ENCODE measurements at places on chromosomes 7 and 10. TPM values are rescaled to one million over a fixed set of nuclear protein-coding genes. Genes with fewer than 3 reads are reported as not detected.
A peak's percentile ranks its signal among the peaks of the same experiment; 100 is the strongest.

GRCh38 chr7:82616059-82616728, 172.6 kb upstream of the CACNA2D1 start:
- DNase-seq = no peak

GRCh38 chr7:77933394-77933793, 134.8 kb downstream of the PHTF2 start:
- no peak for DNase-seq

DNA sequence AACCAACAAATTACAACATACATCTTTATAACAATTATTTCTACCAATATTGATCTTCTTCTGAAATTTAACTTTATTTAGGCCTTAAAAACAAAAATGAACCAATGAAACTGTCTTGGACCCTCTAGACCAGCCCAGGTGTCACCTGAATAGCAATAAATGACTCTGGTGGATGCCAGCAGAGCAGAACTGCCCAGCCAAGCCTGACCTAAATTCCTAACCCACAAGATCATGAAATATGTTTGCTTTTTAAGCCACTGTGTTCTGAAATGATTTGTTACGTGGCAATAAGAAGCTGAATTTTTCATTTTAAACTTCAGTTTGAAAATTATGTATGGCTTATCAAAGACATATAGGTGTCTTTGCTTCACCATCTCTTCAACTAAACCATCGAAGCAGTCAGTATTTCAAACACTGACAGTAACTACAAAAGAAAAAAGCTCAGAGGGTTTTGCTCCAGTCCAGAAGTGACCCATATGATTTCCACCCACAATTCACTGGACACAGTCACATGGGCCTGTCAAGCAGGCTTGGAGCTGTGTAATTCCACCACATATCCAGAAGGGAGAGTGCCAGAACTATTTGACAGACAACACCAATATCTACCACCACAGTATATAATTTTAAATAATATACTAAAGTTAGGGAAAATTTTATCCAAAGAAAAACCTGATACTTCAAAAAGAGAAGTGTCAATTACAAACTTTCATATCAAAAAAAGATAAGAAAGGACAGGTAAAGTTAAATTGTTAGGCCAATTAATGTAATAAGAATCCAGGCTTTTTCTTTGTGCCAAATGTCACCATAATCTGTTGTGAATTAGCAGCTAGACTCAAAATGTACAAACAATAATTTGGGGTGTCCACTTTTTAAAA, 94.5 kb downstream of the KMT2C start:
- no peak for DNase-seq

- no peak for DNase-seq
These were observed 2.2 kb upstream of the TSPAN12 start for GRCh38 chr7:120860156-120860555.

GRCh38 chr10:130427216-130427722, 291.1 kb downstream of the GLRX3 start:
- DNase-seq = no peak

- DNase-seq = no peak
These were observed 181.2 kb upstream of the ANK3 start for GRCh38 chr10:60570896-60571295.

GRCh38 chr7:51965454-51965853, 648.8 kb upstream of the COBL start:
- DNase-seq = no peak

GRCh38 chr7:94874036-94874785, 33.2 kb upstream of the PPP1R9A start:
- DNase-seq = no peak

DNA sequence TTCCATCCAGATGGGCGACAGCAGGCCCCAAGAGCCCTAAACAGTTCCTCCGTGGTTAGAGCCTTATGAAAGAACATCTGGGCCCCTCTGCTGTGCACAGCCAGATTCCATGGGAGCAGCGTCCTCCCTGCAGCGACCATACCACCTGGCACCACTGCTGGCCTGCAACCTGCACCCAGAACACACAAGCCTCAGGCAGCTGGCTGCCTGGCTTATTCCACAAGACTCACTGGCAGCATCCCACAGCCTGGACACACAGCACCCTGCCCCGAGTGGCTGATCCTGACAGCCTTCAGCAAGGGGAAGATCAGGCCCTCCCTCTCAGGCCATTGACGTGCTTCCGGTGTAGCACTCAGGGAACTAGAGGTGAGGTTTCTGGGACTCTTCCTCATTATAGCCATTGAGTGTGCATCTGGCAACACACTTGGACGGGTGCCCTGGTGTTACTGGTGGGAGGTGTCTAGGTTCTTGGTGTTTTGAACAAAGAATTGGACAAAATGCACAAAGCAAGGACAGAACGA, 33.7 kb upstream of the ERCC6 start:
- DNase-seq = no peak

DNA sequence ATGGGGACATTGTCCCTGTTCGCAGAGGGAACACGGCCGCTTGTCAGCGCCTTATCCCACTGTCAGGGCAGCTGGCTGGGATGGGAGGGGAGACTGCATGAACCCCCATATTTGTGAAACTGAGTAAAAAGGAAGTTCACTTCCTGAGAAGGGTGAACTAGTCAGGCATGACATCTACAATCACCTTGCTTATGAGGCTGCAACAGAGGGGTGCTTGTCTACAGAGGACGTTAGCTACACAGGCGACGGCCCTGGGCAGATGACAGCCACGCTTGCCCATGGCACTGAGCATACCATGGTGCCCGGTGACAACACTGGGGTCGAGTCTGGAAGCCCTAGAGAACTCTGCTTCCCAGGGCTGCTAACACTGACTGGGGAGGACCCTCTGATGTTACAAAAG, 46.0 kb upstream of the KDM7A start:
- DNase-seq = no peak

DNA sequence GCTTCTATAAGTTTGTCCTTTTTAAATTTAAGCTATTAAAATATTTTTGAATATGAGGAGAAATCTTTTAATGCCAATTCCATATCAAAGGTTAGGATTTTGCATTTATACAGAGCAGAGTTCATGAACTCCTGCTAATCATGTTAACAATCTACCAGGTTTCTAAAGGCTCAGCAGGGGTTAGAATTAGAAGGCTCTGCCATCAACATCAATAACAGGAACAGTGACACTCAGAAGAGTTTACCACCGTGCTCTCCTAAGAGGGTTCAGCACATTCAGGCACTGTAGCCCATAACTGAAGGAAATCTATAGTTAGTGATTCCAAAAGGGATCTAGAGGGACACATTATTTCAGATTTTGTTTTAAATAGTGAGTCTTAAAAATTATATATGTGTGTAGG, 100.1 kb downstream of the HOXA1 start:
- DNase-seq = no peak

GRCh38 chr10:89086801-89087521, 96.4 kb downstream of the FAS start:
- no peak for DNase-seq

DNA sequence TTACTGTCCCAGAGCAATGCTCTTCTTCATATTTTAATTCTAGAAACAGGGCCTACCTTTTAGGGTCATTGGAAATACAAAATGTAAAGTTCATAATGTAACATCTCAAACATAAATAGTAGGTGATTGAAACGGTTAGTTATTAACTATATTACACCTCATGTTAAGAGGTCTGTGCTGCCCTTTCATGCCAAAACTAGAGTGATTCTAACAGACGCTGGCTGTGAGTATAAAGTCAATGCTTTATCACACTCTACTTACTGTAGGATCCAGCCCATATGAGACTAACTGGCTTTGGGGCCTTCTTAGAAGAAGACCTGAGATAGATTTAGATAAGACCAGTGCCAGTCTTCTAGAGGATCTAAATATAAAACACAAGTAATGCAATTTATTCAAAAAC, 966.1 kb upstream of the SORCS1 start:
- no peak for DNase-seq

GRCh38 chr7:151631570-151631952, 111.9 kb upstream of the RHEB start:
- peak; percentile 42 for DNase-seq

DNA sequence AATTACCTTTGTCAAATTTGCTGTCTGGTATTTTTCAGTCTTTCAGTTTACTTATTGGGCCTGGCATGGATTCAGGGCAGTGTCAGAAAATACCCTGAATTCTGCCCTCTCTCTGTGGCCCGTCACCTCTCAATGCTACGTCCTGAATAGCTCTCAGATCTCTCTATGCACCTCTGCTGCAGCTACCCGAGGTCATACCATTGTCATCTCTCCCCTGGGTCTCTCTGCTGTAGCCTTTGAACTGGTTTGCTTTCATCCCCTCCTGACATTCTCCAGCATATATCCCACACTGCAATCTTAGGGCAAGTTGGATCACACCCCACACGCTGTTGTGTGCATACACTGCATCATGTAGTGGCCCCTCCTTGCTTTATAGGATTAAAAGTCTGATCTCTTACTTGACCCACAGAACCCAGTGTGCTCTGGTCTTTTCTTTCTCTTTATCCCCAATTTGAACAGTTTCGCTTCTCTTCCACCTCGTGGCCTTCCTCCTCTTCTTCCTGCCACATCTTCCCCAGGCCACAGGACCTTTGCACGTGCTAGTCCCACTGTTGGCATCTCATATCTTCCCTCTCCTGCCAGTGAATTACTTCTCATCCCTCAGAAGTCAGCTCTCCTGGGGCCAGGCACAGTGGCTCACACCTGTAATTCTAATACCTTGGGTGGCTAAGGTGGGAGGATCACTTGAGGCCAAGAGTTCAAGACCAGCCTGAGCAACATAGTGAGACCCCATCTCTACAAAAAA, 372.9 kb downstream of the GALNT17 start:
- no peak for DNase-seq

- no peak for DNase-seq
These were observed 12.8 kb downstream of the MINDY3 start for GRCh38 chr10:15847481-15847880.

GRCh38 chr7:127816354-127817190, 164.6 kb downstream of the SND1 start:
- DNase-seq = no peak

DNA sequence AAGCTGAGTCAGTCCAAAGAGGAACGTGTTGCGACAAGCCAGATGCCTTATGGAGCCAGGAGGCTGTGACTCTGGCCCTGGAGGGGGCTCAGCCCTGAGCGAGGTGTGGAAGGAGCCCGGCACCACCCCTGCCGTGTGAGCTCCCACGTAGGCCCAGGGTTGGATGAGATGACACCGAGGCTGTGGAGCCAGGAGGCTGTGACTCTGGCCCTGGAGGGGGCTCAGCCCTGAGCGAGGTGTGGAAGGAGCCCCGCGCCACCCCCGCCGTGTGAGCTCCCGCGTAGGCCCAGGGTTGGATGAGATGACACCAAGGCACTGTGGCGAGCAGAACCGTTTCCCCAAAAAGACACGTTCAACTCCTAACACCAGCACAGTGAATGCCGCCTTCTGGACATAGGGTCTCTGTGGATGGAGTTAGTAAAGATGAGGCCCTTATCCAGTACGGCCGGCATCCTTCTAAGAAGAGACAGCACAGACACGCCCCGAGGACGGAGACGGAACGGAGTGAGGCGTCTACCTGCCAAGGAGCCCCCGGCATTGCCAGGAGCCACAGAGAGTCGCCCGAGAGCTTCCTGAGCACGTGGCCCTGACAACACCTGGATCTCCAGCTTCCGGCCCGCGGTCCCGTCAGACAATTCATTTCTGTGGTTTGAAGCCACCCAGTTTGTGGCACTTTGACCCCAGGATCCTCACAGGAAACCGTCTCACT, 472.5 kb downstream of the DNAJB6 start:
- DNase-seq = no peak

DNA sequence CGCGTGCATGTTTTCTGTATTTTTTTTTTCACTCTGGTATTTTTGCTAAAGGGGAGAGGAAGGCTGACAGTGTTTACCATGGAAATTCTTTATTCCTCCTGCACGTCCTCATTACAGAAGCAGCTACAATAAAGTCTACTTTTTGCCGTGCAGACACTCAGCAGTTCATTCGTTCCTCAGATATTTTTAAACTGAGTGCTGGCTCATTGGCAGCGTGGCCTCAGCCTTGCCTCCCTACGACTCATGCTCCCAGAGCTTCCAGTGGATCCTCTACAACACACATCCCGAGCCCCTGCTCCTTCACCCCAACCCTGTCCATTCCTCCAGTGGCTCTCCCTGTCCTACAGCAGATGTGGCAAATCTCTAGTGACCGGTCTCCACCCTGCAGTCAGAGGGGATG, 239.2 kb upstream of the ZMIZ1 start:
- no peak for DNase-seq

- DNase-seq = no peak
These were observed 144.5 kb downstream of the RNF216 start for GRCh38 chr7:5636914-5637313.

- no peak for DNase-seq
These were observed 77.2 kb upstream of the FZD1 start for GRCh38 chr7:91187061-91187460.

The PAPOLB gene
- total RNA-seq = 0.22 TPM

The APBB1IP gene
- total RNA-seq = not detected

The CELF2 gene
- total RNA-seq = 27.2 TPM

The ANKRD2 gene
- 0.24 TPM for total RNA-seq

The BTBD16 gene
- total RNA-seq = not detected

The PCLO gene
- 6.0 TPM for total RNA-seq

The RTKN2 gene
- total RNA-seq = 6.0 TPM

The AGAP9 gene
- total RNA-seq = 24.0 TPM

The HOXA10 gene
- total RNA-seq = 13.1 TPM

The GHRHR gene
- total RNA-seq = not detected

The DLX5 gene
- total RNA-seq = 33.4 TPM

The CUX1 gene
- total RNA-seq = 158 TPM

The SND1 gene
- 211 TPM for total RNA-seq

The PIP4K2A gene
- total RNA-seq = 33.6 TPM

The ITIH5 gene
- total RNA-seq = 17.2 TPM

Data from mesothelial cell of epicardium (in vitro differentiated cells).